D341Med (cell line): ENCODE measurements at places on chromosomes 3 and 15.
A peak's percentile ranks its signal among the peaks of the same experiment; 100 is the strongest.

GRCh38 chr3:85922374-85922773 lies 963.6 kb downstream of the CADM2 start:
- no peak for DNase-seq

DNA sequence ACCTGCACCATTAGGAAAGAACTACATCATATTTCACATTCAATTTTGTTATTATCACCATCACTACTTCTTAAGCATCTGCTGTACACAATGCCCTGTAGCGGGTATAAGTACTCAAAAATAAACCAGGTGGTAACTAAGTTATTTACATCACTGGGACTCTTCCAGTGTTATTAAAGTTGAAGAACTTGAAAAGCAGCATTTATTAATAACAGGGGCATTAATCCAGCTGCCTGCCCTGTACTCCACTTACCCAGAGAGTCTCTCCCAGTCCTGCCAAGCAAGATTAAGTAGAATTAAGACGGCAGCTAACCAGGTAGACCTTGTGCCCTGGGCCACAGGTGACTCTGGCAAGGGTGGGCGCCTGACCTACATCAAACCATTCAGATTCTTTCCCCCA lies 65.2 kb downstream of the FHIT start:
- DNase-seq, result no peak

DNA sequence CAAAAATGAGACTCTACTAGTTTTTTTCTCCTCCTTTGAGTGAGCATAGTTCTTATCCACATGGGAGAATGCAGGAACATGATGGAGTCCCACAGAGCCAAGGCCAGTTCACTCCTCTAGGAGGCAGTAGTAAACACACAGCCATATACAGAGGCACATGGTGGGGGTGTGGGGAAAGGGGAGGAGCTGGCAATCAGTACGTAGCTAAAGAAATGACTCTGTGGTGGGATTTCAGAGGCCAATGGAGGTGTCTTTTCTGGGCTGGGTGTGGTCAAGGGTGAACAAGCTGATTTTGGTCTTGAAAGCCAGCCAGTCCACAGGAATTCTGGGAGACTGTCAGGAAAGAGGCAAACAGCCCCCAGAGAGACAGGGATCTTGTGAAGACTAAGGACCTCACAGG lies 6.6 kb upstream of the RAB11A start:
- DNase-seq, result peak; percentile 79

DNA sequence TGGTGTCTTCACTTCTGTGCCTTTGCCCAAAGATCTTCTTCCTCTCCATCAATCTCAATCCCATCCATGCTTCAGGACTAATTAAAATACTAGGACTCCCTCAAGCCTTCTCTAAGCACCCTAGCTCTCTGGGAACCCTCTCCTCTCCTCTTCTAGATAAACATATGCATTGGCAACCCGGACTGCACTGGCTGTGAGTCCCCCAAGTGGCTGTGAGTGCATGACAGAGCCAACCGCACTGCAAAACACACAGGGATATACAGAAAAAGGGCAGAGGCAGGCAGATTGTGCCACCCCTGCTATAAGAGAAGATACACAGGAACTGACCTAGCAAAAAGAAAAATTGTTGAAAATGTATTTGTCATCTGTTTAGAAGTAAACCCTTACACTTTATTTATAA lies 457.1 kb downstream of the MFSD1 start:
- DNase-seq, result no peak

GRCh38 chr3:40923651-40924050 lies 275.7 kb upstream of the CTNNB1 start:
- DNase-seq, result no peak

GRCh38 chr3:33438881-33439545 lies 1.2 kb downstream of the UBP1 start:
- DNase-seq, result no peak

GRCh38 chr3:177284383-177284881 lies 87.2 kb upstream of the TBL1XR1 start:
- no peak for DNase-seq

DNA sequence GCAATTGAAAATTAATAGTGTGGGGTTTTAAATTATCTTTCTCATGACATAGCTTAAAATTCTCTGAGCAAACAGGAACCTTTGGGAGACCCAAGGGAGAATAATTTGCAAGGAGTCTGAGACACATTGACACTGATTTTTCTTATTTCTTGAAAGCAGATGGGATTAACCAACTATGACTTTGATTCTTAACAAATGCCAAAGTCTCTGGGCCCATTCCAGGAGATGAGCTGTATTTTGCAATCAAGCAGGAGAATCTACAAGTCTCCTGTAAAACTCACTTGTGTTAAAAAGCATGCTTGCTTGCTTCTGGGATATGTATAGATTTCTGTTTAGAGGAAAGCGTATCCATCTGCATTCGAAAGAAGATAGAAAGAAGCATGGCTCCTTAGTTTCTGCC lies 71.3 kb upstream of the STT3B start:
- DNase-seq, result no peak

DNA sequence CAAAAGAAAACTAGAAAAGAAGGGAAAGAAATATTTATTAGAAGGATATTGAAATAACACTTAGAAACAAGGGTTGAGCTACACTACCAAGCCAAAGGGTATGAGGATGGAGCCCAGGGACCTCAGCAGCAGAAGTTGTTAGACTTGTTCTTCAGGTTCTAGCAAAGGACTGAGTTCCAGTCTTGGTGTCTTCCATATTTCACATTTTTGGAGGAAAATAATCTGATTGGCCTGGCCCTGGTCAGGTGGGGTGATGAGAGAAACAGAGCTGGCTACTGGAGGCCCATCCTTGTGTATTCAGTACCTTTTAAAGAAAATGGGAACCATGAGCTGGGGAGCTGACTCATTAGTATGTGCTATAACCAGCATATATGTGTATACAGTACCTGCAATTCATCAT lies 28.2 kb downstream of the PPP4R2 start:
- DNase-seq, result no peak

DNA sequence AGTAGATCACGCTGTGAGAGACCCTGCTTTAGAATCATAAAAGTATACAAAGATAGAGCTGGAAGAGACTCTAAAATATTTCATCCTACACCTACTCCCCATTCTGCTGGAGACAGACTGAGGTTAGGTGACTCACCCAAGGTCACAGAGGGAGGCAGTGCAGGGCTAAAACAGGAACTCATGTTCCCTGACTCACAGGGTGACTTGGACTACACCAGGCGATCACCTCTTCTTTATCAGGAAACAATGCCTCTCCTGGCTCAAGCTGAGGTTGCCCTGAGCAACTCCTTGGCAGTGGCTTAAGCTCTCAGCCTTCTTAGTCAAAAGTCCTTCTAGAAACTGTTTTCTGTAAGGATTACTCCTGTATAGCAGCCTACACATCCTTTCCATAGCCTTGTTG lies 26.4 kb upstream of the TNFAIP8L3 start:
- no peak for DNase-seq

DNA sequence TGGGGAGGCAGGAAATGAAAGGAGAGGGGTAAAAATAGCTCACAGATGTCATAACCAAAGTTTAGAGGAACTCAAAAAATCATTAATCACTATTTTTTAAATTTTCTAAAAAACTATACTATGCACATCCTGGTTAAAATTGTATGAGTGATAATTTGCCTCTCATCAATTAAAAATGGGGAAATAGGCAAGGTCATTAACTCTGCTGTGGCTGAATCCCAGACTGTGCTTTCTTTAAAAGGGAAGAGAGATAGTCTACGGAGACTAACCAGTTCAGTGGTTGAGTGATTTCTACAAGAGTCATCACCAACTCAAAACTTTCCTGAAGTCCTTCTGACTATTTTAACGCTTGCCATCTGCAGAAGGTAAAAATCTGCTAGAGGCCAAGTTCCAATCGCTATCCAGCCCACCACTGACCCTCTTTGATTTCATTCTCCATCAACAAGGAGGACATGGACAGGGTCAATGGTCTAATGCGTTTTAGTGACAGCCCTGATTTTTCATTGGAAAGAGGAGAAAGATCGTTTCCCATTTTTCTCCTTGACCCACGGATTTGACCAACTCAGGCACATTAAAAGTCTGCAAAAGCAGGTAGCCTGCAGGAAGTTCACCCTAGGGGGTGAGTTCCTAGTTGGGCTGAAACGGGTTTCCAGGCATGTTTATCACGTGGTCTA lies 850 bp downstream of the SUCLG2 start:
- no peak for DNase-seq

- DNase-seq, result no peak
Measured at GRCh38 chr3:117846238-117846637, 1136.7 kb downstream of the TUSC7 start.

GRCh38 chr3:66809595-66809958 lies 188.5 kb upstream of the KBTBD8 start:
- DNase-seq, result no peak

DNA sequence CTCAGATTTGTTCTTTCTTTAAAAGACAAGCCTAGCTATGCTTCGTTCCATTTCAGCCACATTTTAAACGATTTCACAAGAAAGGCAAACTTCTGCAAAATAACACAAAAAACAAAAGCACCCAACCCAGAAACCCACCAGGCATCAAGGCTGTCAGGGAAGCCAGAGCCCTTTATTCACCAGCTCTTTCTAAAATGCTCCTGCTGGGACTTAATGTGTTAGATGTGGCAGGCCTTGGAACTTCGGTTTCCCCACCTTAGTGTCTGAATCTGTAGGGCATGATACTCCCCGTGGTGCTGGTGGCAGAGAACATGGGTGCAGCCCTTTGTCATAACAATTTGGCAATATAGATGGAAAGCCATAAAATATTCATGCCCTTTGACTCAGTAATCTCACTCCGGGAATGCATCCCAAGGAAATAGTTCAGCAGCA lies 56.8 kb upstream of the LCTL start:
- no peak for DNase-seq
